NCI-H1694 (cell line): ENCODE measurements at places on chromosomes 11 and 22.

GRCh38 chr11:113016905-113017304 lies 55.7 kb downstream of the NCAM1 start:
- DNase-seq: no peak

GRCh38 chr11:31107649-31108048 lies 261.9 kb downstream of the DCDC1 start:
- no peak for DNase-seq

DNA sequence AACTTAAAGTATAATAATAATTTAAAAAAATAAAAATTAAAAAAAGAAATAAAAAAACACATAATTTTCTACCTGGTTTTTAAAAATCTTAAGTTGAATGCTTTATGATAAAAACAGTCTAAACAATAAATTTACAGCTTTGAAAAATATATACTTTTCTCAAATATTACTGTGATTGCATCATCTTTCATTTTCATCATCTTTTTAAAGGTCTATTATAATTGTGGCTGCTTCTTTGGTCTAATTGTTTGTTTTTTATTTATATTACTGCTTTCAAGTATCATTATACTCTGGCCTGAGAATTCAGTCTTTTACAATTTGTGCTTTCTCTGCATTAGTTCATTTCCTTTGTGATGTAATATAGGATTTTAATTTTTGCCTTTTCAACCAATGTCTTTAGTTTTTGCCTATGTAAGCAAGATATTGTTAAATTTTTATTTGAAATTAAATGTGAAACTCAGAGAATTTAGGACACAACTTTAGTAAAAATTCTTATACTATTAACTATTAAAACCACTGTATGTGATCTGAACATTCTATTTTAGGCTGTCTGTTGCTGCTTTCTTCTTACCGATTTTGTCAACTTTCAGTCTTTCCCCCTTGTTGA lies 7.3 kb downstream of the CYP2R1 start:
- no peak for DNase-seq

- DNase-seq: no peak
Observed at GRCh38 chr11:106021181-106021966, 666 bp downstream of the MSANTD4 start.

DNA sequence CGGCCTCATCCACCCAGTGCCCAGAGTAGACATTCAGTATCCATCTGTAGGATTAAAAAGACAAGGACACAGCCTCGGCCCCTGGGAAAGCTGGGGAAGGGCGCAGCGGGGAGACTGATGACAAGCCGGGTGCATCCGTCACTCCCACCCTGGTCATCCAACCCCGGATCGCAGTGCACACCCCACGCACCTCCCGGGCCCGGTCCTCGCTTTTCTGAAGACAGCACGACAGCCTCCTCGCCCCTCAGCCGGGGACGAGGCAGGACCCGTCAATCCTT lies 1.1 kb downstream of the FCHSD2 start:
- no peak for DNase-seq

GRCh38 chr11:128469220-128469619 lies 118.1 kb downstream of the ETS1 start:
- no peak for DNase-seq

DNA sequence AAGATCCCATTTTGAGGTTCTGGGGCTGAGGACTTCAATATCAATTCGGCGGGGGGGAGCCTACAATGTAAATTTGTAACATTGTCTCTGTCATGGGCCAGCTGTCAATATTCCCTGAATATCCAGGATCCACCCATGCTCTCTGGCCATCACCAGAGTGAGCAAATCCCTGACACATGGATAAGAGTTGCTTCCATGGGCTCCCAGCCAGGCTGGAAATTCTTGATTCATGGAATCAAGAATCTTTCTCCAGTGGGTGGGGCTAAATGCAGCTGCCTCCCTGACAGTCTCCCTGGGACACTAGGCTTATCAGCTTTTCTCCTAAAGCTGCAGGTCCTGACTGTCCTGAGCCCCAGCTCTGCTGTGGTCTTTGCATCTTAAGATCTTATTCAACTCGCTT lies 86.9 kb upstream of the IGLL5 start:
- DNase-seq: no peak

- DNase-seq: no peak
Observed at GRCh38 chr22:19637408-19638281, 76.7 kb upstream of the SEPTIN5 start.

DNA sequence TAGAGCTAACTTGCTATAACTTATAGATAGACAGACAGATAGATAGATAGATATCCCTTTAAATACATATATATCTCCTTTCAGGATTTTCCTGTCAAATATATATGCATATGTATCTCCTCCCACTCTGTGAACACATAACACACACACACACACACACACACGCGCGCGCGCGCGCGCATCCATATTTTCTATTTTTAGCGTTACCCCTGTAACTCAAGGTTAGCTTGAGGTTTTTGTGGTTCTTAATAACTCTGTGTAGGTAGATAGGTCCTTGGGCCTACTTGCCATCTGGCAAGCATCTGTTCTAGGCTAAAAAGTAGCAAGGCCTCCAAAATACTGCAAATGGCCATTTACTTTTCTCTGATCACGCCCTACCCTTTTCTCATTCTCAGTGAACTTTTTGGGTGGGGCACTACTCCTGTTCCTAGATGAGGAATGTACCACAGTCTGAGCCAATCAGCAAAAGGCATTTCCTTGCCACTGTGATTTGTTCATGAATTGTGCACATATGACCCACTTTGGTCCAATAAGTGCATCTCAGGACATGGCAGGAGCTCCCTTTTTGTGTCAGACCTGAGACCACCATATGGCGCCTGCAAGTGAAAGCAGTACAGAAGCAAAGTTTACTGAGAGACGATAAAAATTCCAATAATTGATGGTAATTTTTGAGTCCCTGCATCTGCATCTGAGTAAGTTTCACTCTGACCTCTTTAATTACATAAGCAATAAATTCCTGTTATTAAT lies 740.5 kb upstream of the API5 start:
- no peak for DNase-seq

DNA sequence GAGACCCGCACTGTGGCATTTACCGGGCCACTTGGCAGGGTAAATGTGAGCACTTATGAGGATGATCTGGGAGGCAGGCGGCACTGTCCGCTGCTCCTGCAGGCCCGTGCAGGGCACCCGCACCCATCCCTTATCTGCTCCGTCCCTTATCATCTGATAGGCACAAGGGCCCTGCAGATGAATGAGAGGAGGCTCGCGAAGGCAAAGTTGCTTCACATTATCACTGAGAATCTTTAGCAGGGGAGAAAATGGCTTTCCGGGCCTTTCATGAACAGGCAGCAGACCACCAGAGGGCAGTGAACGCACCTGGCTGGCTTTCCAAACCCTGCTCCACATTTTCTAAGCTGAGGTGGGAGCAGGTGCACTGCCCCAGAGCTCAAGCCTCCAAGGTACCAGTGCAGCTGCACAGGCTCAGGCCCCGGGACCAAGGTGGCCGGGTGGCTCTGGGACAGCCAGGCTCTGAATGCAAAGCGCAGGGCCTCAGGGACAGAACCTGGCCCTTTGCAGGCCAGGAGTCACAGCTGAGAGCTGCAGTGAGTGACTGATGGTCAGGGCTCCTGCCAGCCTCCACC lies 165.6 kb downstream of the SHANK2 start:
- peak; percentile 58 for DNase-seq

DNA sequence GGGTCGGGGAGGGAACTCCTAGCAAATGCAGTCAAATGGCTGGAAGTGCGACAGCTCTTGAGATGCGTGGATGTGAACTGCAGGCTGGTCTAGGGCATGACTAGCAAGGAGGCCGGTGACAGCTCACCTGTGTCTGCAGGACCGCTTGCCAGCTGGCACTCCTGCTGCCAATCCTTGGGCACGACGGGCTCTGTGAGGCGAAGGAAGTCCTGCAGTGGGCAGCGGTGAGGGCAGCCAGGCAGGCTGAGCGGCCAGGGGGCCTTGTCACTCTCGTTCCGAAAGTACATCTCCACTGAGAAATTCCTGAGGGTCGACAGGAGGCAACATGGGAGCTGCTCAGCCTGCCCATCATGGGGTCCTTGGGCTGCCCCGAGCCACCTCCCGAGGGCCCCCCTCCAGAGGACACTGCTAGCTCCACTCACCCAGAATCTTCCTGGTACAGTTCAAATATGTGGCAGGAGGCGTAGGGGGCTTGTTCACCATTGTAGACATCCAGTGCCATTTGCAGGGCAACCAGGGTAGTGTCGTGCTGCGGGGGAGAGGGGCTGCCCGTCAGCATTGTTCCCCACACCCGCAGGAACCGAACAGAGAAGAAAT lies 5.9 kb downstream of the ACP2 start:
- no peak for DNase-seq

DNA sequence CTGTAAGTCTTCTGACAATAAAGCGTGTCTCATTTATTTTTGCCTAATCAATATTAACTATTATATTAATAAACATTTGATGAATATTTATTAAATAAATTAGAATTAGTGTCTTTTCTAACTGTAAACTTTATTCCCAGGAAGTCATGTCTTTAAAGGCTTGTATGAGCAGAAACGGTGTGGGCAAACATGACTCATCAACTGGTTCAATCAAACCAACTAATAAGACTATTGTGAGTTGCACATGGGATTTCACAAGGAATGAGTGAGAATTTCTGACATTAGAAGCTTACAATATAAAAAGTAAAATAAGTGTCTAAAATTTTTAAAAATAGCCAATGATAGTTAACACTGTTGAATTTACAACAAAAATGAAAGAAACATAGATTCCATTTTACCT lies 259.2 kb upstream of the CTSC start:
- DNase-seq: no peak

GRCh38 chr11:1099519-1100355 lies 25.1 kb downstream of the MUC2 start:
- DNase-seq: no peak

DNA sequence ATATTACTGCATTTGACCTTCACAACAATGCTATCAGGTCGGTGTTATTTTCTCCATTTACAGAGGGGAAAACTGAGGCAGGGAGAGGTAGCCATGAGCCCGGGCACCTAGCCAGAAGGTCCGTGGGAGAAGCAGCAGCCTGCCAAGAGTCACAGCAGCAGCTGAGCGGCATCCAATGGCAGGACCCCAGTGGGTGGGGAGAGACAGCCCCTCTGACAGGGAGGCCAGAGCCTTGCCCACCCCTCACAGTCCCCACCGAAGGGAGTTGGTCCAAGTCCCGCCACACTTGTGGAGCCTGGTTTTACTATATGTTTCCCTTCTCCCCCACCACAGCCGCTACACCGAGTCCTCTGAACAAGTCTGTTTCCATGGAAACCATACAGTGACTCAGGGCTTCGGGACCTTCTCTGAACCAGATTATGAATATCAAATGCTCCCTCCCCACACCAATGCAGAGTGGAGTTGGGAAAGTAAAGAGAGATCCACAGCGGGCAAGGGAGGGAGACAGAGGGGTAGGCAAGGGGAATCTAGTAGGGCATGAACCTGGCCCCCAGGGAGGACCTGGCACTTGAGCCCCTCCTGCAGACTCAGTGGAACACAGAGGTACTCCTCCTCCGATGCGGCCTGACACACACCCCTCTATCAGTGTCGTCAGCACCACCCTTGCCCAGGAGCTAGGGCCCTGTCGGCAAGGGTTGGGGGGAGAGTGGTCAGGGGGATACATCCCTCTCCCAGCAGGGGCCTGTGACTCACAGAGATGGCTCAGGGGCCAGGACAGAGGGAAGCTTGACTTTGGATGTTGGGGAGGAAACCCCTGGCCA lies 2.5 kb downstream of the CHST1 start:
- peak; percentile 25 for DNase-seq

DNA sequence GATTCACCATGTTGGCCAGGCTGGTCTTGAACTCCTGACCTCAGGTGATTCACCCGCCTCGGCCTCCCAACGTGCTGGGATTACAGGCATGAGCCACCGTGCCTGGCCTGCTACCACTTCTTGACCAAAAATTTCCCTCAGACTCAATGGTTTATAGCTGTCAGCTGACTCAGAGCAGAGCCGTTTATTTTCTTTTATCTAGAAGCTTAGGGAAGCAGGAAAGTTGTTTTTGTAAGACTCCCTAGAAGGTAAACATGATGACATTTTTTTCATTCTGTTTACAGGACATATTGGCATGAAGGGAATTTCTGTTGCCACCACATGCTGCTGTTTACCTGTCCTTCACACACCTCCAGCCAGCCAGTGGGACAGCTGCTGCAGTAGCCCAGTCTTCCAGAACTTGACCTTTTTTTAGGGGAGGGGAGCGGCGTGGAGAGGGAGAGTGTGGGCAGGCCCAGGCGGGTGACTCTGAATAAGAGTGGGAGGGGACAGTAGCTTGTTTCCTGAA lies 56.1 kb upstream of the PTPRJ start:
- no peak for DNase-seq

- DNase-seq: no peak
Observed at GRCh38 chr11:75467311-75467710, 34.3 kb upstream of the KLHL35 start.

GRCh38 chr22:46390652-46391301 lies 55.3 kb downstream of the TRMU start:
- DNase-seq: peak; percentile 72

DNA sequence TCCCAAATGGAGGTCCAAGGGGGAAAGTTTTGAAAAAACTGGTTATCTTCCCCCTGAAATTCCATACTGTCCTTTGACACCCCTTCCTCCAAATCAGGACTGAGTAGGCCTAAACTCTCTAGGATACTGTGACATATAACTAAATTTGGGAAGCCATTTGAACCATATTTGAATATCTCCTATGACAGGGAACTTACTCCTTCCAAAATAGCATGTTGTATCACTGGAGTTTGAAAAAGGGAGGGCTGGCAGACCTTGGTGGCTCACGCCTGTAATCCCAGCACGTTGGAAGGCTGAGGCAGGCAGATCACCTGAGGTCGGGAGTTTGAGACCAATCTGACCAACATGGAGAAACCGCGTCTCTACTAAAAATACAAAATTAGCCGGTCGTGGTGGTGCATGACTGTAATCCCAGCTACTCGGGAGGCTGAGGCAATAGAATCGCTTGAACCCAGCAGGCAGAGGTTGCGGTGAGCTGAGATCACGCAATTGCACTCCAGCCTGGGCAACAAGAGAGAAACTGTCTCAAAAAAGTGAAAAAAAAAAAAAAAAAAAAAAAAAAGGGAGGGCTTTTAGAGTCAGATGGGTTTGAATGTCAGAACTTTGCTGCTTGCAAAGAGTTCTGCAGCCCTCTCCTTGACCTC lies 42.4 kb downstream of the PIK3C2A start:
- no peak for DNase-seq

DNA sequence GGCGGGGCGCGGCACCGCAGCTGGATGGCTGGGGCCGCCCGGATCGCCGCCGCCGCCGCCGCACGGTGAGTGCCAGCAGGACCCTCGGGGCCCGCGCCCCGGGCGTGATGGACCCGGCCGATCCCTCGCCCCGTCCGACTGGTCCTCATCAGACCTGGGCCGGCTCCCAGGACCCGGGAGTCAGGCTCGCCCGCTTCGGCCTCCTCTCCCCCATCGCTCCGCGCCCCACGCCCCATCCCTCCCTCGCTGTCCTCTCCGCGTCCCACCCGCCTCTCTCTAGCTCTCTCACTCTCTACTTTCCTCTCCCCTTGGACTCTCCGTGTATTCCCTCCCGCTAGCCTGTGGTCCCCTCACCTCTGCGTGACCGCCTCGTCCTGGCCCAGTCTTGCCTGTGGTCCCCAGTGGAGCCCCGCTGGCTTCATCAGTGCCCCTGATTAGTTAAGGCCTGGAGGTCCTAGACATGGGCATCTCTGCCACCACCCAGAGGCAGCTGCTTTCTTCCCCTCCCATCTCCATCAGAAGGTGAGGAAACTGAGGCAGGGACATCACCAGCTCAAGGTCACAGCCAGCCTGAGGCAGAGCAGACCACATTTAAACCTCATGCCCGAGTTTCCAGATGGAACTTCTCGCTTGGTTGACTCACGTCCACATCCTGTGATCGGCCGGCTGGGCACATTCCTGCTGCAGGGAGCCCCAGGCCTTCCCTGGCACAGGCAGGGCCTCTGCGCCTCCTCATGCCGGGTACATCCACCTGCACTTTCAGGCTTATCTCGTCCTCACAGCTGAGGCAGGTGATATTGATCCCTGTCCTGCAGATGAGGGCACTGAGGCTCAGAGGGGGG lies 429 bp downstream of the SLC39A13 start:
- no peak for DNase-seq
